Peyer's patch (tissue), 4 donors: ENCODE measurements at places on chromosomes 3 and 15.

GRCh38 chr15:70234256-70234905, 136.7 kb upstream of the TLE3 start:
- DNase-seq: no peak

- no peak for DNase-seq
Observed at GRCh38 chr3:73637042-73637441, 12.3 kb upstream of the PDZRN3 start.

- no peak for DNase-seq
Observed at GRCh38 chr3:5473471-5473870, 286.0 kb downstream of the EDEM1 start.

DNA sequence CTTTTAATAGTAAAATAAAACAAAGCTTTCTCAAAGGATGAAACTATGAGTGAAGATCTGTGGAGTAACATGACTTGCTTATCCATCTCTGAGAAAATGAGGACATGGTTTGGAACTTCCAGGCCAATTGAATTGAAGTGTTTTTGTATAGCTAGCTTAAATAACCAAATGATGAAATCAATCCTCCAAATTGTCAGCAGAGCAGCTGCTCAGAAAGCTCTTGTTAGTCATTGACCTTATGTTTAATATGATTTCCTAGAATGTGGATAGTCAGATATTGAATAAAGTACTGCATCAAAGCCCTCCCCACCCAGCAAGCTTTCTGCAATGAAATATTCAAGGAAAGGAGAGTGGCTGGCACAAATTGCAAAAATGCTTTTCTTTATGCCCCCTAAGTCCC, 437.2 kb downstream of the MFSD1 start:
- DNase-seq: no peak

- DNase-seq: no peak
Observed at GRCh38 chr3:136141291-136141785, 54.8 kb downstream of the MSL2 start.

DNA sequence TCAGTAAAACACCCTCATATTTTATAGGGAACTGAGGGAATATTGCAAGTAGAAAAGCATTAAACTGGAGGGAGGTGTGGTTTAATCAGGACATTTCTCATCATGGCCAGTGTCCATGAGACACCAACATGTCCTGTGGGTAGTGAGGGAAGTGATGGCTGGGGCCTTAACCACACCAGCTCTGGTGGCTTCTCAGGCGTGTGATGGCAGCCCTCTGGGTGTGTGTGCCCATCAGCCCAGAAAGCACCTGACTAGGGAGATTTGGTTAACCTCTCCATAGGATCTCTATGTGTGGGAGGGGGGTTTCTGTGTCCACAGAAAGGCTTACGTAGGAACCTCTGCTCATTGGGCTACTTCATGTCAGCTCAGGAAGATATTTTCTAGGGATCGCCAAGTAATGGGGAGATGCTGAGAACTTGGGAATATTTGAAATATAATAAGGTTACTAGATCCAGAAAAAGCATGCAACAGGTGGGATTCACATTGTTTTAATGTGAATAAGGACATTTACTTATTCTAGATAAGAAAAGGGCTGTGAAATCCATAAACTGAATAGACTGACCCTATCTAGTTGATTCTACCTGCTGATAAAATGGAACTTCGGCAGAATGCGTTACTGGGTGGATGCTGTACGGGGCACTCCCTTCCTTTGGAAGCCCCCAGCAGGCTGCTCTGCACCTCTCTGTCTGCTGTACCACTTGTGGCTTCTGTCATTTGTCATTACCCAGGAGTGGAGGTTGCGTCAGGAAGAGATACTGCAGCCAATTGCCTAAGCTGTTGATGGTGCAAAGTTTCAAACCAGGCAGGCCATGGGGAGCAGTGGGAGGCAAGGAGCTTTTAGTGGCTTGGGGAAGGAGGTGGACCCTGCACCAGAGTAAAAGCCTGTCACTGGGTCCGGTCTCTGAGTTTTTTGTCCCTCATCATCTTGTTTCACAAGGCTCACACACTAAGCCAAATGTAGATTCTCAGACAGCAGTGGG, 21.5 kb downstream of the PDHB start:
- no peak for DNase-seq

- no peak for DNase-seq
Observed at GRCh38 chr15:45123397-45123796, 6.3 kb downstream of the DUOXA1 start.

GRCh38 chr3:107892955-107893624, 197.7 kb downstream of the CD47 start:
- no peak for DNase-seq

DNA sequence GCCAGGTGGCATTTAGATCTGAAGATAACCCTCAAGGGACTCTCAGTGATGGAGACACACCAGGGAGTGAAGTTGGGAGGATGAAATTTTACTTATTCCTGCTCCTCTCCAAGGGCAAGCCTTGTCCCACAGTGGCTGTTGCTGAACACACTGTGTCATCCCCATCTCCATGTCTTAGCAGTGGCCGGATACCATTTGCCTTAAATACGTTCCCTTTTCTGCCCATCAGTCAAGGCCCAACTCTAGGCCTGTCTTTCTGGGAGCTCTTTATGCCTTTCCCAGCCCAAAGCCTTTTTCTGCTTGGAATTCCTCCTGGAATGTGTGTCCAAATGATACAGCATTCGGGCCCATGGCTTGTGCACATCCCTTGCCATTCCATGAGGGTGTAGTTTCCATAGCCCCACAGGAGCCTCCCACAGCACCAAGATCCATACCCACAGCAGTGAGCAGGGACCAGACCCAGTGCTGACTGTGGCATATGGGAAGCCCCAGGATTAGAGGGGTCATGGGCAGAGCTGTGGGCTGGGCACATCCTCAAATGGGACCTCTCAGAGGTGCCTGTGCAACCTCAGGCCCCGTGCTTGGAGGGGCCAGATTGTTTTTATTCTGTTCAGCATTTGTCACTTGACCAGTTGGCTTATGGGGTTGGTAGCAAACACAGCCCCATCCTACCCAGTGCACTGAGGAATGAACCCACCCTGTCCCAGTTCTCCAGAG, 63.7 kb upstream of the PRR23C start:
- no peak for DNase-seq

GRCh38 chr3:56415652-56416051, 52.6 kb downstream of the ERC2 start:
- no peak for DNase-seq

- DNase-seq: no peak
Observed at GRCh38 chr3:45067486-45067885, 41.4 kb downstream of the CLEC3B start.

DNA sequence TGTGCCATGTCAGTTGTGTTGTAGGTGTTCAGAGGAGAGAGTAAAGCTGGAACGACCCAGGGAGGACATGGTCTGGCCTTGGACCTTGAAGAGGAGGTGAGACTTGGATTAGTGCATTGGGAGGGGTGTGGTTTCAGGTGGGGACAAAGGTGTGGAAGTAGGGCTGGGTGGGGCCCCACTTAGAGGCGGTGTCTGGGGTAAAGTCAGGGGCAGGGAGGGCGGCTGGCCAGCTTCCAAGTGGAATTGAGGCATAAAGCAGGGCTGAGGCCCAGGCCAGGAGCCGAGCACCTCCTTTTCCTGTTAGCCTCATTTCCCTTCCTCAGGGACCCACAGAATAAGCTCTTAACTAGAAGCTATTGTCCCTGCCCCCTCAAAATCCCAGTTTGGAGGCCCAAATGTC, 36.2 kb upstream of the FLNB start:
- peak; percentile 97 for DNase-seq

GRCh38 chr15:99099661-99100060, 5.2 kb upstream of the SYNM start:
- no peak for DNase-seq

DNA sequence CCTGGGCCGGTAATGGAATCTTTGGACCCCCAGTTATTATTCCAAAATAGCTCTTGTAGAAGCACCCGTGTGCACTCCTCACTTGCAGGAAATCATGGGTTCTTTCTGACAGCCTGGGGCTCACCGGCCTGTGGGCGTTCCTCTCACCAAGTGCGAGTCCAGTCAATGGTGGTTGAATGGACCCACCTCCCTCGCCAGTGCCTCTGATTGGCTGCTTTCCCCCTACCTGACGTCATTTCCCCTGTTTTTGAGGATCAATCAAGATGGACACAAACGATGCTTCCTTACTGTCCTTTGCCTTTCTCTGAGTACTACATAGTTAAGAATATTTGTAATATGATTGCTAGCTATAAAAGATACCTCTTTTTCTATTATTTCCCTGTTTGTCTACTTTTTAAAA, 18.1 kb downstream of the MOBP start:
- DNase-seq: no peak

DNA sequence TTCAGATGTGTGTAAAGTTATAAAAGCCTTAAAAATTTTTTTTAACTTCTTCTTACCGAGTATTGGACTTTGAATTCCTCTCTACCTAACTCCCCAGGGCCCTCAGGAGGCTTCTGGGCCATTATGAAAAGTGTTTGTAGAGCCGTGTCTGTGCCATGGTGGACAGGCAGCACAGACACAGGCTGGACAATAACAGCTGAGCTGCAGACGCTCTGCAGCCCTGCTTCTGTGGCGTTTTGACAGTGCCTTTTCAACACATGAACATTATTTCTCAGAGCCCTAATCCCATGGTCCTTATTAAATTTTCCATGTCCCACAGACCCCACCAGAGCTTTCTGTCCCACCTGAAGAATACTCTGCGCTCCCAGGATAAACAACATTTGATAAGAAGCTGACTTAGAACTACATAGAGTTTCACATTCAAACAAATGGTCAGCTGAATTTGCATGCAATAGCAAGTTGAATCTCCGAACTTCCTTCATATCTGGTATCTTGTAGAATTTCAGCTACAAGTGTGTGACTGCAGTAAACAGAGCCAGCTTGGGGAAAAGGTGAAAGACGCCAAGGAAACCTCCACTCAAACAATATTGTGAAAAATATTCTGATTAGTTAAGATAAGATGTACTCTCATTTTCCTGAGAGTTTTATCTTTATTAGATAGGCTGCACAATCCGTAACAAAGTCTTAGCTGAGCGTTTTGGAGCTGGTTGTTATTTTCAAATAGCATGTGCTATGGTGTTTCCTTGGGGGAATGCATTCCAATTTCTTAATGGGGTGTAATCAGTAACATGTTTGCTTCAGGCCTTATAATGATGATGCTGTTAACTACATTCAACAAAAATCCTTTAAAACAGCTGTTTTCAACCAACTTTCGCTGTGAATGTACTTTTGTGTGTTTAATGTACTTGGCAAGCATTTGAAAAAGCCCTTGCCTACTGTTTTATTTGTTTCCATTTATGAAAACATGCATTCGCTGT, 378.2 kb downstream of the MECOM start:
- DNase-seq: no peak

- DNase-seq: no peak
Observed at GRCh38 chr3:167615030-167615429, 38.7 kb downstream of the WDR49 start.

GRCh38 chr3:46489875-46490274, 7.9 kb upstream of the RTP3 start:
- DNase-seq: no peak

DNA sequence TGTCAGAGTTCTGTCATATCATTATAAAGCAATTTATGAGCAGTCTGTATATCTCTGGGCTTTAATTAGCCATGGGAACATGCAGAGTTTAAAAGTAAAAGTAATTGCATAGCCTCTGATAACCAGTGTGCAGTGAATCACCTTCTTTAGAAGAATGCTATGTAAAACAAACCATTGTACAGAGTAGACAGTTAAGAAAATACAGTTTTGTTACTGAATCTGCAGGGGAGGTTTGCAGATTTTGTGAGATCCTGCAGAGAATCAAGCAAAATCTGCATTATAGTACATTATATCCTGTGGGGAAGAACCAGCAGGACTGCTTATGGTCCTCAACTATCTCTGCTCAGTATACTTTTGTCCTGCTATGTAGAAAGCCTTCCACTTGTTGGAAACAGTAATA, 396.2 kb upstream of the NAALADL2 start:
- DNase-seq: no peak

- no peak for DNase-seq
Observed at GRCh38 chr3:47868306-47868705, 65.4 kb downstream of the DHX30 start.

- no peak for DNase-seq
Observed at GRCh38 chr15:40281057-40281800, 1.6 kb downstream of the ANKRD63 start.

DNA sequence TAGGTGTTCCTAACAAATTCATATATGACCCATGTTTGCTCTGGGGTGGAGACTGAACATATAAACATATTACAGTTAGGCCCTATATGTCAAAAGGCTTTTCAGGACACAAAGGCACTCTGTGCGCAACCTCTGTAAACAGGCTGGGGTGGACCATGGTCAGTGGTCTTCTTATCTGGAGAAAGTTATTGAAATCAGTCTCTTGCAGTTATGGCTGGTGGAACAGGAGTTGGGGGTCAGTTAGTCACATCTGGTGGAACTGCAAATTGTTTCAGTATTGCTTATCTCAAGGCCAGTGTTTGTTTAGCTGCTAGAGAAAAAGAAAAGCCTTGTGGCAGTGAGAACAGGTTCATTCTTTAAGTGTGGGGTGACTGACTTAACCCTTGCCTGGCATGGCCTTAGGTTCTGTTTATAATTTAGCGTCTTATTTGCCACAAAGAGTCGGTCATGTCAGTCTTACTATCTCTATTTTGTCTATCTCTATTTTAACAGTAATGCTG, 5.9 kb upstream of the GP9 start:
- DNase-seq: no peak

DNA sequence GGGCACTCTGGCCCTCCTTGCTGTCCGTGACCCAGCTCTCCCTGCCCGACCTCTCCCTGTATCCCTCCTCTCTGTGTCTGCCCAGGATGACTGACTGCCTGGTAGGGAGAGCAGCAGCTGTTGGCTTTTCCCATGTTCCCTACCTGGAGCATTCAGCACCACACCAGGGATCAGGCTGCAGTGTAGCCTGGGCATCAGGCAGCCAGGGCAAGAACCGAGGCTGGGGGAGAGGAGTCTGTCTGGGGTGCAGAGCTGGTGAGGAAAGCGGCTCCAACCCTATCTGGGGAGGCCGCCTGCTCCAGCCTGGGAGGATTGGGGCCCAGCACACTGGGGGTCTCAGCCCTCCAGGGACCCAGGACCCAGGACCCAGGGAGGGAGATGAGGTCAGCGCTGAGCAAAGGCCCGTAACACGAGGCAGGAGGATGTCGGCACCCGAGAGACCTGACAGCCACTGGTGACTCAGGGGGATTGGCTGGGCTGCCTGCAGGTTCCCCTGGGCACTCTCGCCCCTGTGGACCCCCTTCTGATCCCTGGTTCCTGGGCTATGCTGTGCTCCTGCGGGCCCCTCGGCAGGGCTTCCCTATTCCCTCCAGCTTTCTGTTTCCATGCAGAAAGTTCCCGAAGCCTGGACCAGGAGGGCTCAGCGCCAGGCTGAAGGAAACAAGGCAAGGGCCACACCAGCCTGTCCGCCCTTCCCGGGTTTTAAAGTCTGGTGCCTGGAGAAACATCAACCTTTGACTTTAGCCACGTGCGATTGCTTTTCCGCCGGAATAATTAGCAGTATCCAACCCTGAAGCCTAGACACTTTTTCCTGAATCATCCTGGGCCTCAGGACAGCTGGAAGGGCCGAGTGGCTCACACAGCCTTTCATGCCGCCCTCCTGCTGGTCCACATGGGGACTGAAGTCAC, 128.2 kb upstream of the MEF2A start:
- DNase-seq: peak; percentile 30

DNA sequence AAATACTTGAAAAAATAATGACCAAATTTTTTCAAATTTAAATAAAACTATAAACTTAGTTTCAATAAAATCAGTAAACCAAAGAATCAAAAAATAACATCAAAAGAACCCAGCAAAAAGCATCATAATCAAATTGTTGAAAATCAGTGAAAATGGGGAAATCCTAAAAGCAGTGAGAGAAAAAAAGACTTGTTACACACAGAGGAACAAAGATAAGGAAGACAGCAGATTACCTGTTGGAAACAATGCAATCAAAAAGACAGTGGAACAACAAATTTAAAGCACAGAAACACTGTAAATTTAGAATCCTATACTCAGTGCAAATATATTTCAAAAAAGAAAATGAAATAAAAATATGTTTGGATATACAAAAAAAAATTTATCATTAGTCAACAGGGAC, 156.2 kb upstream of the LMCD1 start:
- DNase-seq: no peak
